ENCODE measurements at places on chromosomes 1 and 21.

DNA sequence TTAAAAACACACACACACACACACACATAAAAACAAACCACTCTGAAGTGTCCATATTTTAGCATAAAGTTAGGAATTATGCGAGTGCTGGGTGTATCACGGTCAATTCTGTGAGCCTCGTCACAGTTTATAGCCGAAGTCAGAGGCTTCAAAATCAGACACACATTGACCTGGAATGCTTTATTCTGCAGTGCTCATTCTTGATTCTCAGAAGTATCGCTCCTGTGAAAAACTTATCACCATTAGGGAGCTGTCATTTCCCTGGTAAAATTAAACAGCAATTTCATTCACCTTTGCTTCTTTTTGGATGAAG, 8.7 kb upstream of the IRF2BP2 start:
- DNase-seq, result no peak

- no peak for DNase-seq
These were observed 370.4 kb upstream of the PLXNA2 start for GRCh38 chr1:208614610-208615009.

GRCh38 chr1:199619223-199619622, 408.3 kb upstream of the NR5A2 start:
- no peak for DNase-seq

DNA sequence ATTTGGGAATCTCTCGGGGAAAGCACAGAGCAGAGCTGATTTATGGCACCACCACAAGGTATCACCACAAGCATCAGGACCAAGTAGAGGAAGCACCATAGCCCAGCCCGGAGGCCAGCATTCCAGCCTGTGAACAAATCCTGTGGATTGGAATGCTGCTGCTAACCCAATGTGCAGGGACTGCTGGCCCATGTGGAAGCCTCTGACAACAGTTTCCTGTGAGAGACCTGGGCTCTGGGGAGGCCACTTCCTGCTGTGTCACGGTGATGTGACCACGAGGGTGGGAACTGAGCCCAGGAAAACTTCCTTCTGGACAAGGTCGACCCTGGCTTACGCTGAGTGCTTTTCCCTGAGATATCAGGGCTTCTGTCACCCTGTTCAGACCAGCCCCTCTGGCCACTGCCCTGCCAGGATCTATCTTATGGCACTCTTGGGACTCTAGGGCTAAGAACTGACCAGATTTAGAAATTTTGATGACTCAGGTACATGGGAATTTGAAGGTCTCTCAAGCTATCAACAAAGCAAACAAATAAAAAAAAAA, 88.3 kb upstream of the NGF start:
- no peak for DNase-seq

- no peak for DNase-seq
These were observed 49.8 kb downstream of the DHX9 start for GRCh38 chr1:182888736-182889531.

- no peak for DNase-seq
These were observed 28.4 kb downstream of the SLC27A3 start for GRCh38 chr1:153803470-153804056.

Measured in keratinocyte (primary cell).